T follicular helper cell (primary cell): ENCODE measurements at places on chromosomes 11 and 22.

DNA sequence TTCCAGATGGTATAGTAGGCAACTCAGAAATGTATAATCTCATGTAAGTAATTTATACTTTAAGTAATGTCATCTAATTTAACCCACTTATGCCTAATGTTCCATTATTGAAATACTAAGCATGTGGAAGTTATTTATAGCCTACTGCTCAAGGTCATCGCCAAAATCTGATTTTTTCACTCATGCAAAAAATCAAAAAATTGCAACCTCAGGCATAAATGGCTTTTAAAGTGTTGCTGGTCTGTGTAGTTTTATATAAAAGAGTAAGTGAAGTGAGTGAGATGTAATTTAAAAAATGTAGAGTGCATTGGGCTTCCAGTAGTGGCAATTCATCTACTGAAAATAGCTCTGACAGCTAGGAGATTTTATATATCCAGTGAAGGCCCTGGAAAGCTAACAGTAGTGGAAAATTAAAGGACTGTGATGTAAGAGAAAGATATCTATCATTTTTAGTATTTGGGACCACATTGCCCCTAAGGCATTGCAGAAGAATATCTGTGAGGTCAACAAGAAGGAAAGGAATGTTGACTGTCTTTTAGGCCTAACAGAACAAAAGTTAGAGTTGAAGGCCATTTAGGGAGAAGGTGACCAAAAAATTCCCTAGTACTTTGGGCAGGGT, 624.5 kb upstream of the CHORDC1 start:
- no peak for DNase-seq

- no peak for DNase-seq
These were observed 21.2 kb downstream of the PACSIN2 start for GRCh38 chr22:42993651-42994275.

DNA sequence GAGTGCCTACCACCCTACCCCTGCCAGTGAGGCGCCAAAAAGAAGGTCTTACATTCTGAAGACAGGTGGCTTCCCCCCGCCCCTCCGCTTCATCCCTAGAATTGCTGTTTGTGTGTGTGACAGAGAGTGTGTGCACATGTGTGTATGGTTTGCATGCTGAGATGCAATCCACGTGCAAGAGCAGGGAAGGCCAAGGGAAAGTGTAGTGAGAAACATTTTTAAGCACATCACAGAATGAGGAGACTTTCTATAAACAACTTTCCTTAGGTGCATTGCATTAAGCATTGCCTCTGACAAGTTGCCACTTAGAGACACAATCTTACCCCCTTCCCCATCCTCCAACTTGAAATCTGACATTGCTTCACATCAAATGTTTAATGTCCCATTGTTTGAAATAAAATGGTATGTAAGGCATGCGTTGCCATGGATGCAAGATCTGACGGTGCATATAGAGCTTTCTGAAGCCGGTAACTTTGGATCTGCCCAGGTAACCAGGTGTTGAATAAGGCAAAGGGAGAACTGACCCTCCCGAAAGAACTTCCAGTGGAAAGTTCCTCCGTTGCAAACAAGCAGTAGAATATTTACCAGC, 21.4 kb downstream of the FJX1 start:
- no peak for DNase-seq

DNA sequence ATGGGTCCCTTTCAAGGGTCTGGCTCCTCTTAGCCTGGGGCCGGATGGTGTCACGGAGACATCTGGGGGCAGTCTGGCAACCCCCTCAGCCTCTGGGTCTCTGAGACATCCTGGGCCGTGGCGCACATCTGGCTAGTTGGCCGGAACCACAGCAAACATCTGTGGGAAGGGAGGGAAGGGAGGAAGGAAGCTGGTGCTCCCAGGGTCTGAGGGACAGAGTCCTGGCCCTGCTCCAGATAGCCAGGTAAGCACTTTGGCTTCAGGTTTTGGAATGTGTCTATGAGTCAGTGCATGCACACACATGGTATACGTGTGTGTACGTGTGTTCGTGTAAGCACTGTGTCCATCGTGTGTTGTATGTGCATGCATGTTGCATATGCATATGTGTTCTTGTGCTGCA, 225.1 kb downstream of the MN1 start:
- DNase-seq: no peak

DNA sequence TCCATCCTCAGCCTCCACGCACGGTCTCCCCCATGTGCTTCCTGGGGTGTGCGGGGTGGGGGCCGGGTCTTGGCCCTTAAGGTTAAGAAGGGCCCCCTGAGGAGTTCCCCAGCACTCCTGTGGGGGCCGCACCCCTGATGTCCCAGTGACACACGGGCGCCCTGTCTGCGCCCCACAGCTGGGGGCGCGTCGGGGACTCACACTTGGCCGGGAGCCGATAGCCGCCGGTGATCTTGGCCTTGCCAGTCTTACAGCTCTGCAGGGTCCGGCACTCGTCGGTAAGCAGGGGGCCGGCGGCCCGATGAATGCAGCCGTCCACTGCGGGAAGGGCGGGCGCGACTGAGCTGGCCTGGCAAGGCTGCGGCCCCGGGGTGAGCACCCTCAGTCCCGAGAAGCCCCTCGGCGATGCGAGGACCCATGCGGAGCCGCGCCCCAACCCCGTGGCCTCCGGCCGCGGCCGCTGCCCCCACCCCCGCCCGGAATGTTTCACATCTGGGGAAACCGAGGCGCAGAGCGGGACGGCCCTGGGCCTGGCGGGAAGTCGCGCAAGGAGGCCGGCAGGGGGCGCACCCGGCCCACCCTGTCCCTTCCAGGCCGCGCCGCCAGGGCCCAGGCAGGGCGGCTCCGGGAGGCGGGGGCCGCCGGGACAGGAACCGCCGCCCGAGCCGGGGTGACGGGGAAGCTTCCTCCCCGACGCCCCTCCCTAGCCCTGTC, 13.9 kb downstream of the OTUB1 start:
- peak; percentile 66 for DNase-seq

- no peak for DNase-seq
These were observed 11.6 kb downstream of the PRR33 start for GRCh38 chr11:1879941-1880720.

DNA sequence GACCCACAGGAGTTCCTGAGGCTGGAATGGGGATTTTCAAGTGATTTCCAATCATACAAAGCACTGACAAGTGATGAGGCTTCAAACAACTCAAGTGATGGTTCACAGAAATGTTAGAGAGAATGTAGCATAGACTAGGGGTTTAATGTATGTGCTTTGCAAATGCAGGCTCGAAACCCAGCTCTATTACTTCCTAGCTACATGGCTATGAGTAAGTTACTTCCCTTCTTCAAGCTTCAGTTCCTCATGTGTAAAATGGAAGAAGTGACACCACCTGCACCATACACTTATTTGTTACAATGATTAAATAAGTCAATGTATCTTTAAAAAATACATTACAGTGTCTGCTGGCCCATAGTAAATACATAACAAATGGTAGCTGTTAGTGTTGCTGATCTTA, 139.8 kb downstream of the CCDC81 start:
- DNase-seq: no peak

- DNase-seq: no peak
These were observed 47.0 kb upstream of the B3GNT6 start for GRCh38 chr11:76987203-76987602.
